Adipocyte (in vitro differentiated cells): ENCODE measurements at places on chromosomes 3 and 15.

GRCh38 chr3:119557877-119558269, 1.5 kb downstream of the CD80 start:
- DNase-seq = no peak

DNA sequence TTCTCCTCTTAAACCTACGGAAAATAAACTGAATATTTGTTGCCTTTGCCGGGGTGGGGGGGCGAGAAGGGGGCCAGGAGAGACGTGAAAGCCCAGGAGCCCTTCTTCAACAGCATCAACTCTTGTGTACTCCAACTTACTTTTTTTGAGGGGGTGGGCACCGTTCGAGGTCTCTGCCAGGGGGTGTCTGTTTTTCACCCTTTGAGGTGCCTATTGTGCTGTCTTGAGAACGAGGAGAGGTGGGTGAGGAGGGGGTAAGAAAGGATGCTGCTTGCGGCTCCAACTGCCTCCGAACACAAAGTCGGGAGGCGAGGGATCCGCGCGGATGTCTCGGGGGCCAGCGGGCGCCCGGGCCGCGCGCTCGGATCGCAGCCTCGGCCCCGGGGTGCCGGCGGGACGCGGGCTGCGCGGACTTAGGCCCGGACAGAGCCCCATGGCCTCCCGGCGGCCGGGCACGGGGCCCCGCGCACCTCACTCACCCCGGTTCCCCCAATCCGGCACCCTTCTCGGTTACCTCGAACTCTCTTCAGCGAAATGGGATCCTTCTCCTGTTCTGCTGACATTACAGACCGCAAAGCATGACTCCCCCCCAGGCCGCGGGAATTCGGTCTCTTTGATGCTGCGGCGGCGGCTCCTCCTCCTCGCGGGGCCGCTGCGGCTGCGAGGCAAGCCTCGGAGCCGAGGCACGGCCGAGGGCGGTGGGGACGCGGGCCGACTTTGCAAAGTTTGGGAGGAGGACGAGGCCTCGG, 650 bp downstream of the PYGO1 start:
- DNase-seq = peak; percentile 75

GRCh38 chr15:96360581-96361308, 30.2 kb downstream of the NR2F2 start:
- DNase-seq = no peak

DNA sequence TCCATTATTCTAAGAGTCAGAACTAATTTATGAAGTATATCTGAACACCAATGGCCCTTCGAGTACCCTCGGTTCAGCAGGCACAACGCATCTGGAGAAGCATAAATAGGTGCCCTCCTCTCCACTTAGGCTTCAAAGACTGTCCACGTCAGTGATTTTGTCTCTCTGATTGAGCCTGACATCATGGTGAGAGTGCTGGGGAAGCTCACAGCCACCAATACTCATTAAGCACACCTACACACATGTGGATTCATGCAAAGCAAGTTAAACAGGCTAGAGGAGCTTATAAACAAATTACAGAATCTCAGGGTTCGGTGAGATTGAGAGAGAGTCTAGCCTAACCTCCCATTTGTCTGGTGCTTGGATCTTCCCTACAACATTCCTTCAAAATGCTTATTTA, 3.6 kb downstream of the CLDN1 start:
- no peak for DNase-seq

DNA sequence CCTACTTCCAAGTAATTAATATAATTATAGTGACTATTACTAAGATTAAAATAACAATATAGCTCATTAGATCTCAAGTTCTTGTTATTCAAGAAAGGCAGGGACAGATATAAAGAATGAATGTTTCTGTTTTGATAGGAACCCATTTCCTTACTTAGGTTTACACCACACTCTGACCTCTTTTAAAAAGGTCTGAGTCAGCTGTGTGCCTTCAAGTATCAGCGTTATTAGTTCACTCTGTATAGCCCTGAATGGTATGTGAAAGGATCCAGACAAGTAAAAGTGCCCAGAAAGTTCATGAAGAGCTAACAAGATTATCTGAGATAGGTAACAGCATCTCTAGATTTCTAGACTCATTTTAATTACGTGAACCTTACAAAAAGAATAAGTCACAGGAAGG, 28.9 kb downstream of the PDCD10 start:
- no peak for DNase-seq

- no peak for DNase-seq
Measured at GRCh38 chr3:127908202-127908601, 6.8 kb upstream of the KBTBD12 start.

- no peak for DNase-seq
Measured at GRCh38 chr3:60456180-60456579, 795.1 kb downstream of the FHIT start.

DNA sequence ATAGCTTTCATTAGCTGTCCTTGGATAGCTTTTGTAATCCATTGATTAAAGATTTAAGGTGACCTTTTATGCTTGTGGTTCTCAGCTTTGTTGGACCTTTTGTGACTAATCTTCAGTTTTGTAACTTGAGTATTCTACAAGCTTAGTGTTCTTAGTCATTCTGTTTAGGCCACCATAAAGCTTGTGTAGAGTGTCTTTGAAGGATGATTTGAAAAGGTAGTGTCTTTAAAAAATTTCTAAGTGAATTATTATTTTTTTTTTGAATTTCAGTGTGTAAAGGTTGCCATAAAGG, 7.5 kb downstream of the MORF4L1 start:
- peak; percentile 59 for DNase-seq

DNA sequence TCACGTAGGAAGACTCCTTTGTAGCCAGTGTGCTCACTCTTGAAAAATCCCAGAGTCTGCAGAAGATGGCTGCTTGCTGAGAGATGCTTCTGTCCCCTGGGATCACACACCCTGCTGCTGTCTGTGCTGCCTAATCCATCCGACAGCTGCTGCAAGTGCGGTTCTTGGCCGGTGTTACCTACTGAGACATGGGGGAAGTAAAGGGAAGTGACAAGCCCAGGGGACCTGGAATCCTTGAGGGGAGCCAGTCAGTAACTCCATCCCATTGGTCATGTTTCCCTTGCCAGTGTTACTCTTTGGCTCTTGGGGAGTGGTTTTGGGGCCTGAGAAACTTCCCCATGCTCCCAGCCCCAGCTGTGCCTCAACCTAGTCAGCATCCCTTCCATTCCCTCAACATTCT, 8.3 kb upstream of the CPNE9 start:
- DNase-seq = no peak

GRCh38 chr15:101239724-101240136, 12.1 kb downstream of the CHSY1 start:
- no peak for DNase-seq

GRCh38 chr15:89196994-89197393, 24.4 kb downstream of the RLBP1 start:
- DNase-seq = no peak

- DNase-seq = peak; percentile 54
Measured at GRCh38 chr3:17759901-17760300, 17.5 kb upstream of the TBC1D5 start.

DNA sequence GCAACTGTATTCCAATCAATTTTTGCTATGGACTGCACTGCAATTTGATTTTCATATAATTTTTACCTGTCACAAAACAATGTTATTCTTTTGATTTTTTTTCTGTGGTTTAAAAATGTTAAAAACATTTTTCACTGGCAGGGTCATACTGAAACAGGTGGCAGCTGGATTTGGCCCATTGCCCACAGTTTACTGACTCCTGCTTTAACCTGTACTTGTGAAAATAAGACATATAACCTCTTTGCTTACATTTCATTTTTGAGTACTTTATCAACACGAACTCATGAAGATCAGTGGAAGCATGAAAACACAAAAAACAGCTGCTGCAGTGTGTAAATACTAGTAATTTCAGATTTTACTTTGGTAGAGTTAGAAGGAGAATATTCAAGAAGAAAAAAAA, 313.1 kb downstream of the WDR72 start:
- no peak for DNase-seq

DNA sequence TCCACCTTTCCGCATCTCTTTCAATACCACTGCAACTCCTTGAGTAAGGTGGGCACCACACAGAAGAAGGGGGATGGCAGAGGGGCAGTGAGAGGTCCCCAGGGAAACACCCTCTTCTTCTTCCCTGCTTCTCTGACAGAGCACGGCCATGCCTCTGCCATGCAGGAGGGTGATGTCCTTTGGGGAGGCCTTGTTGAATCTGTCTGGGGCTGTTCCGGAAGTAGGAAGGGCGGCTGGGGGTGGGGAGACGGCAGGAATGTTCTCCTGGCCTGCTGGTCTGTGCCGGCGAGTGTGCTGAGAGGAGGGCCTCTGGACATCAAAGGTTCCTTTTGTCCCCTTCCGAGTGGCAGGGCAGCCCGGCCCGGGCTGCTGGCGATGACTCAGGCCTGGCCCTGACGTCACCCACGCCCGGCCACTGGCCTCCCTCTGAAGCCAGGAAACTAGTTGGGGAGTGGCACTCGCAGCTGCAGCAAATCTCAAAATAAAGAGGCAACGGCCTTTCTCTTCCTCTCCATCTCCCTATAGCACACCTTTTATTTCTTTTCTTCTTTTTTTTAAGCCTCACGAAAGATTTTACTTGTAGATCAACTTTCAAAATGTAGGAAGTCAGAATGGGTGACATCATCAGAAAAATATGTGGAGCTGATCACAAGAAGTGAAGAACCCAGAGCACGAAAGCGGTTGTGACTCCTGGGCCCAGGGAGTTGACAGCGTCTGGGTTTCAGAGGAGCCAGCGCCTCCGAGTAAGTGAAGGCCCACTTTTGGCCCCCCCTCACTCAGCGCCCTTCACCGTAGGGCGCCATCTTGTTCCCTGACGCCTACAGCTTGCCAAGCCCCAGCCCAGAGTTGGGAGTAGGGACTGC, at the start of gene ZBTB38:
TSS of gene ZBTB38 (plus strand) at position 443 of the 863 bp plus-strand sequence. CDS start 73,885 bp downstream, outside the sequence.
- peak; percentile 94 for DNase-seq

DNA sequence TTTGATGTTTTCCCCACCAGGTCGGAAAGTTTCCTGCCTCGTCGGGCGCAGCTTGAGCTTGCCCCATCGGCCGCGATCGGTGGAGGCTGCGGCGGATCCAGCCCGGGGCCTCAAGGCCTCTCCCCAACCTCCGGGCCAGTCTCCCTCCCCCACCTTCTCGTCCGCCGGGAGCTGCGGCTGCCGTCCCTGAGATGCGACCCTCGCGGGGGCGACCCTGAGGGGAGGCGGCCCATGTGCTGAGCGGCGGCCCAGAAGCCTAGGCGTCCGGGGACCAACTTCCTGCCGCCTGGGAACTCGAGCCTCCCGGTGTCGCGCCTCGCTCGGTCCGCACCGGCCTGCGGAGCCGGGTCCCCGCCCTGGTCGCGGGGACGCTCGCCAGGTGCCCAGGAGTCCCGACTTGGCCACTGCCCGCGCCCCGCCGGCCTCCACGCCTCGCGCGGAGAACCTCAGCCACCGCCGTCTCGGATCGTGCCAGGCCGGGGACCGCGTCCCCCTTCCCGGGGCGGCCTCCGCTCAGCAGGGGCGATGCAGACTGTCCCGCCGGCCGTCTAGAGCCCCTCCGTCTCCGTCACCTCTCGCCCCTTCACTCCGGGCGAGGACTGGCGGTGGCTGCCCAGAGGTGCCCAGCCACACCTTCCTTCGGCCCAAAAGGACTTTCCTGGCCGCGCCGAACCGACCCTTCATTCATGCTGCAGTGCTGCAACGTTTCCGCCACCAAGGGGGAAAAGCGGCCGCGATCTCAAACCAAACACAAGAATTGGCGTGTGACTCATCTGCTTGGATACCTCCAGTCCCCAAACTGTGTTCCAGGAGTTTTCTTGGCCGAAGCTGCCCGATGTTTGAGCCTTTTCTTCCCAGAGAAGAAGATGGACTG, 656 bp downstream of the SLMAP start:
- peak; percentile 80 for DNase-seq
